Activated CD4-positive, alpha-beta memory T cell treated with anti-CD3 and anti-CD28 coated beads for 36 hours (primary cell): ENCODE measurements at places on chromosomes 3 and 15. TPM values are rescaled to one million over a fixed set of nuclear protein-coding genes. Genes with fewer than 3 reads are reported as not detected.

- no peak for DNase-seq
- peaks cover 26% of the 10 kb centered on the region for H3K4me1 ChIP-seq
- H3K27me3 ChIP-seq = no peaks in the 10 kb centered on the region
- H3K36me3 ChIP-seq = no peaks in the 10 kb centered on the region
- no peak overlapping the region for H3K27ac ChIP-seq
Measured at GRCh38 chr15:70541511-70541910, 221.8 kb downstream of the UACA start.

DNA sequence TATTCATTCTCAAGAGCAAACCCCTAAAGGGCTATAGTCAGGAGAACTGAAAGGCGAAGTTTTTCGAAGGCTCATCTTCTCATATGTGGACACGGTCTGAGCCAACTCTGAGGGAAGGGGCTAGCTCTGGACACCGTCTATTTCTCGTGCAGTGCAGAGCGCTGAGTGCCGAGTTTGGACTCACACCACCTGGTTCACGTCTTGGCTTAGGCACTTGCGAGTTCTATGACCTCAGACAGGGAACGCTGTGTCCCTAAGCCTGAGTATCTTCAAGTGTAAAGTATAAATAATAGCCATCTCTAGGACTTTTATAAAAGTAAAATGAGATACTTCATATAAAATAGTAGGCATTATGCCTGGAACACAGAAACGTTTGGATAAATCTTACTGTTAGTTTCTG, 223.7 kb downstream of the FMN1 start:
- H3K27me3 ChIP-seq = no peaks in the 10 kb centered on the region
- H3K4me1 ChIP-seq = no peaks in the 10 kb centered on the region
- no peak for DNase-seq
- no peak overlapping the region for H3K27ac ChIP-seq
- H3K36me3 ChIP-seq = no peaks in the 10 kb centered on the region

DNA sequence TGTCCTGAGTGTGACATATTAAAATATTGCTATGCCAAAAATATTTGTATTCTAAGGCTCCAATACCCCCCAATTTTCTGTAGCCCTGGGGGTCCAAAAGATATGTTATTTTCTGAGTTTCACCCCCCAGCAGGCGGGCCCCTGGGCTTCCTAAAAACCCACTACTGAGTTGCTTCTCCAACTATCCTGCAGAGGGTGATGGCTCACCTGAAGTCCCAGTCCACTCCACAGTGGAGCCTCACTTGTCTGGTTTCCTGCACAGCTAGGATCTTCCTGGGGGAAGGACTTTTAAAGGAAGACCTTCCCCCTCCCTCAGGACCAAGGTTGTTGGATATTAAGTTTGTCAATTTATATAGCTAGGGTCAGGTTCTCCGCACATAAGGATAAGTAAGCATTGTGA, 1181.4 kb downstream of the ROBO2 start:
- H3K4me3 ChIP-seq = no peak overlapping the region
- no peaks in the 10 kb centered on the region for H3K36me3 ChIP-seq
- H3K27ac ChIP-seq = no peak overlapping the region

The DNAJA4 gene
- 36.3 TPM for total RNA-seq

- no peak for DNase-seq
- no peak overlapping the region for H3K27ac ChIP-seq
- H3K27me3 ChIP-seq = no peaks in the 10 kb centered on the region
- H3K4me1 ChIP-seq = peaks cover 63% of the 10 kb centered on the region
- peaks cover 26% of the 10 kb centered on the region for H3K36me3 ChIP-seq
Measured at GRCh38 chr15:84752195-84752594, 3.8 kb downstream of the ZNF592 start.

DNA sequence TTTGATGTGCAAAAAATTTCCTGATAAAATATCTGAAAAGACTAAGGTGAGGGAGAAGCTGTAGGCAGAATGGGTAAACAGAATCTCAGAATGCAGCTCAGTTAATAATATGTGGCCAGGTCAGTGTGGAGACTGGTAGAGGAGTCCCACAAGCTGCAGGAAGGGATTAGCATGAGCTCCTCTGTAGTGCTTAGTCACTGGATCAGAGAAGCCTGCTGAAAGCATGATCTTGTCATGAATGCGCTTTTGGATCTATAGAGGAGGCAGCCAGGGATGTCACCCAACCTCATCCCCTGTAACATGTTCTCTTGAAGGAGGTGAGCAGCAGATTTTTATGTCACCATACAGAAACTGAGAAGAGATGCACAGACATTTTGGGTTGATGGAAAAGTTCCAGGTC, 1035.3 kb upstream of the GBE1 start:
- no peak overlapping the region for H3K27ac ChIP-seq
- H3K36me3 ChIP-seq = no peaks in the 10 kb centered on the region
- DNase-seq = no peak

DNA sequence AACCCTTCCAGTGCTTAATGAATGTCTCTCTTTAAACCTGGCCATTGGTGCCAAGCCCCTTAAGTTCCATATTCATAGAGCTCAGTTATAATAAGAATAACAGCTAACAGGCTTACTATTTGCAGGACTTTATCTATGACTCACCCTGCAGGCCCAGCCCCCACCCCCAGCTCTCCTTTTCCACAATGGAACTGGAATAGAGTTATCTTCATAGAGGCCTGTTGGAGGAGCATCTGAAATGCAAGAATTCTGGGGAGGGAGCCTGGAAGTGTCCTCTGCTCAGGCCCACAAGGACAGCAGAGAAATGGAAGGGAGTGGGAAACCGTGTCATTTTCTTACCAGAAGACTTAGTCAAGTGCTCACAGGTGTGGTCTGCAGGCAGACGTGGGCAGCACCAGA, 52.8 kb downstream of the SEMA5B start:
- no peak overlapping the region for H3K4me3 ChIP-seq
- H3K4me1 ChIP-seq = peaks cover 15% of the 10 kb centered on the region
- H3K27me3 ChIP-seq = no peaks in the 10 kb centered on the region
- no peak overlapping the region for H3K27ac ChIP-seq

DNA sequence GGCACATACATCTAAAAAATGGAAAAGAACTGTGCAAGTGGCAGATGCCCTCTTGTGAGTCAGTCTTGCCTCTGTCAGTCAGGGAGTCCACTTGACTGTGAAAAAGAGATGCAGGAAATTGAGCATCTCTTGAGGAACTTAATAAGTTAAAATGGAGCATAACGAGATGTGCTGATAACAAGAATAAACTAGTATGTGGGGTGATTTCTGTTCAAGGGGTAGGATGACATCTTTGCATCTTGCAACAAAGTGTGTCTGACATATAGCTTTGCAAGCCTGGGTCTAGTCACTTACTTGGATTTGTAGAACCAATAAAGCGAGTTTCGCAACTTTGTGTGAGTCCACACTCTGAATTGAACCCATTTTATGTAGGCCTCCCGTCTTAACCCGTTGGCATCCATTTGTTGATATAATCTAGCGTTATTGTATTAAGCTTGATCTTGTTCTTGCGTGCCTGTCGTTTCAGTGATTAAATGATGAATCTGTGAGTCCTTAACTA, 2.2 kb downstream of the USP3 start:
- peaks cover 4% of the 10 kb centered on the region for H3K36me3 ChIP-seq
- peak overlapping the region; percentile 90 for H3K4me3 ChIP-seq
- H3K4me1 ChIP-seq = peaks cover 77% of the 10 kb centered on the region
- peak; percentile 50 for DNase-seq
- peak overlapping the region; percentile 91 for H3K27ac ChIP-seq

- no peaks in the 10 kb centered on the region for H3K27me3 ChIP-seq
- no peaks in the 10 kb centered on the region for H3K36me3 ChIP-seq
- H3K4me3 ChIP-seq = no peak overlapping the region
- no peaks in the 10 kb centered on the region for H3K4me1 ChIP-seq
Measured at GRCh38 chr3:158486200-158486599, 84.8 kb upstream of the MLF1 start.

The IGDCC3 gene
- total RNA-seq = not detected

DNA sequence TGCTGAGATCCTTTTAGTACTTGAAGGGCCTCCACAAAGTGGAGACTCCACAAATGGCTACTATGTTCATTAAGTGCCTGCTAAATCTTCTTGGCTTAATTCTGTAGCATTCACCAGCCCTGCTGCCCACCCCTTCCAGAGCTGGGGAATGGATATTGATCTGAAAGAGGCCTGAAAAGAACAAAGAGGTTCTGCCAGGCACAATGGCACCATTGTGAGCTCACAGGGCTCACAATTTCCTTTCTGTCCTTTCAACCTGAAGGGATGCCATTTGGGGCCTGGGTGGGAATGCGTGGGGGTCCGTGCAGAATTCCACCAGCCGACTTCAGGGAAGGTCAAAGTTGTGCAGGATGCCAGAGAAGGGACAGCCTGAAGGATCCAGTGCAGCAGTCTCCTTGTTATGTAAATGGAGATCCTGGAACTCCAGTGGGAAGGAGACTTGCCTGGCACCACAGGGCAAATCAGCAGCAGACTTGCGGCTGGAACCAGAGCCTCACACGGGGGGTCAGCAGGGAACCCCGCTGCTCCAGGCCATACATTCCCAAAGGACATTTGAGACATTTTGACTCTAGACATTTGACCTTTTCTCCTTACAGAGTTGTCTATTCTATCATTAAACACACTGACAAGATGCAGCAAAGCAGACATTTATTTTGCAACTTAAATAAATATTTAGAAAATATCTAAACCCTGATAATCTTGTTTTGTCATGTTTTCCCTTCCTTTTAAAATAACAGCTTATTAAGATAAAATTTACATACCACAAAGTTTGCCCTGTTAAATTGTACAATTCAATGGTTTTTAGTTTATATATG, 21.5 kb upstream of the MORF4L1 start:
- no peaks in the 10 kb centered on the region for H3K4me1 ChIP-seq
- H3K36me3 ChIP-seq = no peaks in the 10 kb centered on the region
- no peak overlapping the region for H3K27ac ChIP-seq
- H3K4me3 ChIP-seq = no peak overlapping the region
- DNase-seq = no peak
- peaks cover 2% of the 10 kb centered on the region for H3K27me3 ChIP-seq

The MRAS gene
- total RNA-seq = 0.10 TPM

- no peak overlapping the region for H3K27ac ChIP-seq
- peaks cover 1% of the 10 kb centered on the region for H3K27me3 ChIP-seq
Measured at GRCh38 chr15:98296653-98297052, 336.1 kb downstream of the ARRDC4 start.

DNA sequence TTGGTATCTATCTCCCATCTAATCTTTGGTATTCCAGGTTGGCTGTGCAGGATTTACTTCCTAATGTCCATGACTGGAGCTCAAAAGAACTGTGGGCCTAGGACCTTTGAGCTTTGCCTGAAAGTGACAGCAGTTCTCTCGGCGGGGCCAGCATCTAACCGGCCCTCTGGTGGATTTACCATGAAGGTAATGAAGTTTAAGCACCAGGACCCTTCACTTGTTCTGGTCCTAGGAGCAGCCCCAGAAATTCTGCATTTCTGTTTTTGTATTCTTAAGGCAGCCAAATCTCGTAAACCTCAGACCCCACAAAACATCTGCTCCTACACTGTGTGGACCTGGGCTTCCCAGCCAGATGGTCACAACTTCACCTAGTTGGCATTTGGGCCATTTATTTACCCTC, 13.0 kb downstream of the CALML4 start:
- H3K4me1 ChIP-seq = peaks cover 5% of the 10 kb centered on the region
- no peak for DNase-seq
- no peak overlapping the region for H3K27ac ChIP-seq
- no peaks in the 10 kb centered on the region for H3K27me3 ChIP-seq
- peaks cover 42% of the 10 kb centered on the region for H3K36me3 ChIP-seq

DNA sequence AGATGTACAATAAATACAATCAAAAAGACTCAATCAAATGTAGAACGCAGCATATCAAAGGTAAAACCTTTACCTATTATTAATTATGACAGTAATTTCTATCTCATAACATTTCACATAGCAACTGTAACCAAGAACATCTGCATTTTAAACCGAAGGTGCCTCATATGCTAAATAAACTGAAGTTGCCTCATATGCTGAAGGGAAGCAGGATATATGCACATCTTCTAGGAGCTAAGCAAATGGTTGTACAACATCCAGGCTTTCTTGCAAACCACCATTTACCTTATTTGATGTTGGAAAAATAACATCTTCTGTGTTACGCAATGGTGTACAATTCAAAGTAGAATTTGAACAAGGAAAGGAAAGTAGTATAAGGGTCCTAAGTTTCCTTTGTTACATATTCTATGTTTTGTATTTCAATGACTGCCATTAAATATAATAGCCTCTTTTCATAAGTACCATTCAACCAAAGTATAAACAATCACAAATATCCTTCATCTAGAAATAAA, 145.9 kb downstream of the SATB1 start:
- DNase-seq = no peak
- H3K27ac ChIP-seq = no peak overlapping the region
- H3K36me3 ChIP-seq = no peaks in the 10 kb centered on the region

The ZNF860 gene
- not detected for total RNA-seq

DNA sequence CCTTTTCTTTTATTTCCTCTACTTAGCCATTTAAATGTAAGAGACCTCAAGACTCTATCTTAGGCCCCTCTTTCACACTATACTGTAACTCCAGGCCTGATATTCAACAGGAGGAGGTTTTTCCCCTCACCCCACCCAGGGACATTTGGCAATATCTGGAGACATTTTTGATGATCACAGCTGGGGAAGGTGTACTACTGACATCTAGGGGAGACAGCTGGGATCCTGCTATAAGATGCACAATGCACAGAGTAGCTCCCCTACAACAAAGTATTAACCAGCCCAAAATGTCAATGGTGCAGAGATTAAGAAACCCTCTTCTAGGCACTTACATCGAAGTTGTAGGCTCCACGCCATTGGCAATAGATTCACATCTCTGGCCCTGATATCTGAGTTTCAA, 517.5 kb upstream of the UBE2E2 start:
- H3K36me3 ChIP-seq = no peaks in the 10 kb centered on the region
- no peak for DNase-seq
- H3K4me1 ChIP-seq = no peaks in the 10 kb centered on the region
- no peaks in the 10 kb centered on the region for H3K27me3 ChIP-seq
- H3K27ac ChIP-seq = no peak overlapping the region

The VPS13C gene
- 44.6 TPM for total RNA-seq

- H3K27ac ChIP-seq = no peak overlapping the region
- no peak overlapping the region for H3K4me3 ChIP-seq
- no peak for DNase-seq
- no peaks in the 10 kb centered on the region for H3K36me3 ChIP-seq
- H3K27me3 ChIP-seq = no peaks in the 10 kb centered on the region
- no peaks in the 10 kb centered on the region for H3K4me1 ChIP-seq
Measured at GRCh38 chr3:94513600-94513999, 450.7 kb downstream of the NSUN3 start.

GRCh38 chr3:14175383-14176037, 2.9 kb downstream of the XPC start:
- H3K27me3 ChIP-seq = no peaks in the 10 kb centered on the region
- peaks cover 59% of the 10 kb centered on the region for H3K4me1 ChIP-seq
- DNase-seq = peak; percentile 69
- peaks cover 27% of the 10 kb centered on the region for H3K36me3 ChIP-seq
- peak overlapping the region; percentile 79 for H3K27ac ChIP-seq
